ENCODE measurements at places on chromosomes 4 and X.

GRCh38 chr4:105186701-105187161 lies 40.1 kb downstream of the TET2 start:
- no peak for DNase-seq

GRCh38 chr4:184417802-184418511 lies 56.4 kb downstream of the IRF2 start:
- DNase-seq: no peak

DNA sequence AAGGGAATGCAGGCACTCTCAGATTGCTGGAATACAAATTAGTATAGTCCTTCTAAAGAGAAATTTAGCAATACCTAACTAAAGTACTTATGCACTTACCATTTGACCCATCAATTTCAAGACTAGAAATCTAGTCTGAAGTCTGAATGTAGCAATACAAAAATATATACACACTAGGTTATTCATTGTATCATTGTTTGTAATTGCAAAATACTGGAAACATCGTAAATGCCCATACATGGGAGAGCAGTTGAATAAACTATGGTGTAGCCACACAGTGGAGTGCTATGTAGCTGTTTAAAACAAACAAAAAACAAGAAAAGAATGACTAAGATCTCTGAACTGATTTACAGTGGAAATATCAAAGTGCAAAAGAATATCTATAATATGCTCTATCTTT lies 346.4 kb downstream of the ZNF674 start:
- DNase-seq: no peak

DNA sequence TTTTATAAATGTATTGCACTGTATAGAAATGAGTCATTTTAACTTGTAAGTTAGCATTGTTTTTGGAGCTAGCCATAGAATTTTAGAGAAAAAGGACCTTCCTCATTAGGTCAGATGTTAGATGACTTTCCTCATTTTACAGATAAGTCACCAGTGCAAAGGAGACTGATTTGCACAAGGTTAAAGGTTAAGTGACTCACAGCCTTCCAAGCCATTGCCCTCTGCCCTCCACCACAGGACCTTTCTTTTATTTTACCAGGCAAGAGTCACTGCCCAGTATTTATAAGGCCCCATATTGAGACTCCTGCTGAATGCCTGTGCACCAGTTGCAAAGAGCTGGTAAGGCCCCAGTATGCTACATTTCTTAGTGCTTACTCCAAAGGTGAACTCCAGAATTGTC lies 4.2 kb upstream of the ABCG2 start:
- DNase-seq: no peak

- DNase-seq: no peak
Measured at GRCh38 chr4:183409934-183410333, 34.5 kb upstream of the CDKN2AIP start.

GRCh38 chr4:118389721-118390120 lies 36.9 kb upstream of the PRSS12 start:
- DNase-seq: no peak

DNA sequence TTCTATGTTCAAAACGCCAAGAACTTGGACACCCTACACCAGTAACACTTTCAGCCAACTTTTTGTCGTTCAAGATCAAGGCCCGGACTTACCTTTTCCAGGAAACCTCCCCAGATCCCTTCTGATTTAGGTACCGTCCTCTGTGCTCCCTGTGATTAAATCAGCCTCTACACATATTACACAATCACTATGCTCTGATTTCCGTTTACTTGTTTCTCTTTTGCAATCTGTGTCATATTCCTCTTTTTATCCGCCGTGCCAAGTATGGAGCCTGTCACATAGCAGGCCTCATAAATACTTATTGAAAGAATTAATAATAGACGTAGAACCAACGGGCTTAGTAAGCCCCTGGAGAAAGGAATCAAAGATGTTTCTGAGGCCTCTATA lies 722 bp upstream of the TMEM33 start:
- no peak for DNase-seq

DNA sequence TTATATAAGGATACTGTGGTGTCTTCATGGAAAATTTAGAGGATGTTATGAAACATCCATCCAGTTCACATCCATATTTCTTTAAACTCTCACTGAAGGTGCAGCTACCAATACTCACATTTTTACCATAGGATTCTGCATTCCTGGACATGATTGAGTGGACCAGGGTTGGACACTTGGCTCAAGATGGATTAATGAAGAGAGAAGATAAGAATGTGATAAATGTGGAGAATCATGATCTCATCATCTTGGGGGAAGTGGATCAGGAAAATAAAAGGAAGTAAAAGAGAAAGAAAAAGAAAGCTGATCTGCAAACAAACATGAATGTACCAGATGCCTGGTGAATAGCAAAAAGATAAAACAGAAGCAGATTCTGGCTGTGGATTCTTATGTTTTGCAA lies 175.4 kb downstream of the NPFFR2 start:
- DNase-seq: no peak

- DNase-seq: no peak
Measured at GRCh38 chr4:20444599-20445337, 193.1 kb downstream of the SLIT2 start.

DNA sequence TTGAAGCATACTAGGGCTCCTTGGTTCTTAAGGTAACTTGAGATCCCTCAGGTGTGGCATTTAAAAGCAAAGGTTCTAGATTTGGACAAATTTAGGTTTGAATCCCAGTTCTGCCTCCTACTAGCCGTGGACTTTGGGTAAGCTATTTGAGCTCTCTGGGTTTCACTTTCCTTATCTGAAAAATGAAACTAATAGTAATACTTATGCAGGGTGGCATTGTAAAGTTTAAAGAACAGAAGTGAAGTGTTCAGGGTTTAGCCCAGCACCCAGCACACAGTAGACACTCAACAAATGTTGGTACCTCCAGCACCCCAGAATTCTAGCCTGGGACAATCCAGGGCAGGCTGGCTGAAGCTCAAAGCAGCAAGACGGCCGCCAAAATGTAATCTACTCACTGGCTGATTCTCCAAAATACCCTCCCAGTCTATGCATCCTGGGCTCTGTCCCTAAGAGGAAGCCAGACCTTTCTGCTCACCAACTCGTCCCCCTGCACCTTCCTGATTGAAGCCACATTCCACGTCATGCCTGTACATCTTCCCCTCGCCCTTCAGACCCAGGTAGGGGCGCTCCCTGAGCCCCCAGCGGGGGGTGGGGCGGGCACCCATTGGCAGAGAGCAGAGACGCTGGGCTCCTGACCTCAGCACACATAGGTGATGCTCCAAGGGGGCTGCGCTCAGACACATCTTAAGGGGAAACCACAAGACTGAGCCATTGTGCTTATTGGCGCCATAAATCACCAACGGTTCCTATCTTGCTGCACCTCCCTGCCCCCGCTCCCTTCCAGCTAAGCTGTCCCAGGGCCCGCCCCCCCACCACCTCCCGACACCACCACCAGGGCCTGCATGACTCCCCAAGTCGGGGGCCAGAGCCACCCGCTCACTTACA lies 160.6 kb downstream of the BCOR start:
- DNase-seq: no peak

DNA sequence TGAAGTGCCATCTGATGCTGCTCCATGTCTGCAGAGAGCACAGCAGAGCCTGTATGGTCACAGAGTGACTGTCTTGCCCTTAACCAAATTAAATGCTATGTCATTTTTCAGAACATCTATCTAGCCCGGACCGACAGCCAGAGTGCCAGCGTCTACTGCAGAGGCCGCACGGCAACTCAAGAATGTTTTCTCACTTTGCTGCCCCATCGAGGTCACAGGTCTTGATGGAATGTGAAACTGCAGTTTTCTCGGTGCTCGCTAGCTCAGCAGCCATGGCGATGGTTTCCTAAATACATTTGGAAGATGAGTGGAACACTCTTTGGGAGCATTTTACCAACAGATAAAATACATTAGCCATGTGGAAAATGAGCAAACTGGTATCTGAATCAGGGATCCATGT lies 125.7 kb downstream of the ENPP6 start:
- DNase-seq: no peak

GRCh38 chrX:13169684-13170083 lies 125.3 kb upstream of the FAM9C start:
- DNase-seq: no peak

- DNase-seq: no peak
Measured at GRCh38 chrX:133335027-133335426, 80.3 kb downstream of the GPC4 start.

DNA sequence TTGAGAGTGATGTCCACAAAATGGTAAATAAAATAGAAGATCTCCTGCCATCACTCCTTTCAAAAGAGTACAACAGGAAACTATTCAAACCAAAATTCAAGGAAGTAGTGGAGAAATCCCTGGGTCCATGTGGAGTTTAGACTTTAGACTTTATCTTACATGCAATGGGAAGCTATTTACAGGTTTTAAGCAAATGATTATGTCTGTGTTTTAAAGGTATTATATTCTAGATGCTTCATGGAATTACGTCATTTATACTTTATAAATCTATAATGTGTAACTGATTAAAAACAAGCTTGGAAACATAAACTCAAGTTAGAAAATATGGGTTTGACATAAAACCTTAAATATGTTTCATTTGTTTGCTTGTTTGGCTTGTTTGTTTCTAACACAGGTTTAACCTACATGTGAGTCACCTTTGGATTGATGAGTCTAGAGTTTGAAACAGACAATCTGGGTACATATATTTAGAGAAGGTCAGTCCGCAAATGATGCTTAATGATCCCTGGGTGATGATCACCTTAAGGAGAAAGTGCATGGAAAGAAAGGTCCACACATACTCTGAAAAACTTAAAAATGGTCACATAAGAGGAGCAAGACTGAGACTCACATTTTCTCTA lies 519.6 kb upstream of the AGA start:
- DNase-seq: no peak

- DNase-seq: no peak
Measured at GRCh38 chr4:924107-925096, 7.7 kb downstream of the GAK start.

DNA sequence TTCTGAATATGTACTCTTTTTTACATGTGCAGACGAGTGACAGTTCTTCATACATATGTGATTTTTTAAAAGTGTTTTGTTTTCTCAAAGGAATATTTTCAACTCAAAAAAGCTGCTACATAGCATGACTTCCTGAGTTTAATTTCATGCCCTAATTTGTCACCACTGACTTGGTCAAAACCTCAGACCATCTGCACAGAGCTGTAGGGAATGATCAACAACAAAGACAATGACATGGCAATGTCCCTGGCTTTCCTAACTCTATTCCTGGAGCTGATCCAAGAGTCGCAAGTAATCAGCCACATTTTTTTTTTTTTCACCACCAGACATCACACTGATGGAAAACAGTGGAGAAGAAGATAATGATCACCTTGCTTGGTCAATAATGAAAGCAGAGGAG lies 97.7 kb downstream of the TMA16 start:
- DNase-seq: no peak

GRCh38 chrX:72130156-72130761 lies 1.5 kb downstream of the RTL5 start:
- DNase-seq: no peak

- no peak for DNase-seq
Measured at GRCh38 chr4:14434916-14435315, 567.4 kb upstream of the CPEB2 start.

DNA sequence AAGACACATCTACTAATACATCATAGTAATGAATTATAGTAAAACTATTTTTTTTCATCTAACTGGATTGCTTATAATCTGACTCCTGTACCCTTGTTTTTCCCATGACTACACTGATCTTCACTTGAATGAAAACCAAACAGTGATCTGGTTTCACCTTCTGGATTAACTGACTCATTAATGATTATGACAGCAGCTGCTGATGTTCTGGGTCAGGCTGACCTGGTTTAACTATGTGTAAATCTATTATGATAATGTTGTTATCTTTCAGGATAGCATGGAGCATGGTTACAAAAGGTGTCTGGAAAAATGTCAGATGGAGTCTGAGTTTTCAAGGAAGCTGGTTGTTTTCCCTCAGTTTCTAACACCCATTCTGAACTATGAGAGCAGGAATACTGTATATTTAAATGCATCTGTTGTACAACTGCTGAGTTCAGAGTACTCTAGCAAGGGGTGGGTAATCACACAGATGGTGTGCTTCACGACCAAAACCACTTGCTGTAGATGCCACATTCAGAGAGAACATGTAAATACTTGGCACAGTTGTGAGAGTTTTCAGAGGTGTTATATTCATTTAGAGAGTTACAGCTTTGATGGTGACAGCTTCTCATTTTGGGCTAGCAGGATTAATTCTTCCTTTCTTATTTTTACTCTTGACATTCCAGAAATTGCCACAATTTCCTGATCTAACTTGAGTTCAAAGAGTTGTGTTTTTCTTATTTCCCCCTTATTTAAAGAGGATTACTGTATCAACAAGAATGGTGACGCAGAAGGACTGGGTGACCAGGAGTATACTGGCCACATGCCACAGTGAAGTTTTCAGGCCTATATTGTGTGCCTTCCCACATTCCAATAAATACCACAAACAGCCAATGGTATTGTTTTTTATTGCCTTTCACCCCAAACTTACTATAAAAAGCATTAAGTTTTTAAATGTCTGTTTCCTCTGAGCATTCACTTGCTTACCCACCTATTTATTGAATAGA lies 249.7 kb upstream of the TET2 start:
- no peak for DNase-seq

DNA sequence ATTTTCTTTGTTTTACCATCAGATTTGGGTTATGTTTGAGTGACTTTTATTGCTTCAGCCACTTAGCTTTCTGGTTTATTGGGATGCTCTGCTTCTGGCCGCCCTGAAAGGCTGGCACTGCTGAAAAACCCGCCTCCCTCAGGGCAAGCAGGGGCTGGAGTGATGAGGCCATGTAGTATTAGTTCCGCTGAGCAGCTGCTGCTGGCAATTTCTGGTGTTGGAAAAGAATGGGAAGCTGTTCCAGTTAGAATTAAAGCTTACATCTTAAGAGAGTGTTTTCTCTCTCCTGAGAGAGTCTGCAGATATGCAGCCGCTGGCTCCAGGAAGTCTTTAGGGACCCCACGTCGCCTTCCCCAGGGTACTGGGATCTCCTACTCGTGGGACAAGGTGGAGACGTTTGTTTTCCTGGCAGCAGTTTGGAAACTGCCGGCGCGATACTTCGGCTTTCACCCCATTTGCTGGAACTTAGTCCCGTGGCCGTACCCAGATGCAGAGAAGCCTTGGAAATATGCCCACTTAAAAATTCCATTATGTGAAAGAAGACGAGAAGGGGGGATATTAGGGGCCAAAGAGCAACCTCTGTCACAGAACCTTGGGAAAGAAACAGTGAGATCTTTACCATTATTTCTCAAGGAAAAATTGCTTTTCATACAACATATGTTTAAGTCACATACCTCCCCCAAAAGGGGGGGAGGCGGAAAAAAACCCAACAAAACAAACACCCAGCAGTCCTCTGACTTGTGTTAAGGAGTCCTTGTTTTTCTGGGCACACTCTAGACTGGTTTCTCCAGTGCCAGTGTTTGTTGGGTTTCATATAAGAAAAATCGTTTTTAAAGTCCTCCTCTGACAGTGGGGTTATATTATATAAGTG lies 72.6 kb downstream of the TMEM131L start:
- DNase-seq: no peak

- DNase-seq: no peak
Measured at GRCh38 chr4:185932491-185932890, 120.5 kb upstream of the SORBS2 start.

GRCh38 chr4:15902746-15903145 lies 35.8 kb downstream of the FGFBP1 start:
- no peak for DNase-seq

- no peak for DNase-seq
Measured at GRCh38 chr4:117814277-117815246, 219.7 kb upstream of the NDST3 start.

- DNase-seq: no peak
Measured at GRCh38 chr4:98517218-98518021, 141.0 kb downstream of the TSPAN5 start.
